ENCODE measurements at places on chromosomes 11 and 22.
A peak's percentile ranks its signal among the peaks of the same experiment; 100 is the strongest.

- DNase-seq, result peak; percentile 34
Measured at GRCh38 chr22:39954584-39955055, 5.6 kb upstream of the TMA7B start.

DNA sequence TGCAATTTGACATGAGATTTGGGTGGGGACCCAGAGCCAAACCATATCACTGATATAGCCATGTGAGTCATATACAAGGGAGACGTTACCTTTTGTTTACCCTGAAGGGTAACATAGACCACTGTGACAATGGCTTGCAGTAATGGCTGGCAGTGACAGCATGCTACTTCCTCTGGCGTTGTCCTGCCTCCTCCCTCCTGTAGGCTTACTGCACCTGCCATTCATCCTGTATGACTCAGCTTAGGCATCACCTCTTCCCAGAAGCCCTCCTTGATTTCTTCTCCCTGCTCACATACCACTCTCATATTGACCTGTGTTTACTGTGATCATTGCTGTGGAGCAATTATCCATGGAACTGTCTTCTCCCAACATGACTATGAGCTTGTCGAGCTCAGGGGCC, 12.0 kb upstream of the PVALB start:
- no peak for DNase-seq

GRCh38 chr11:45150943-45151342, 4.5 kb downstream of the PRDM11 start:
- DNase-seq, result no peak

- DNase-seq, result no peak
Measured at GRCh38 chr11:28083118-28083517, 24.8 kb downstream of the KIF18A start.

DNA sequence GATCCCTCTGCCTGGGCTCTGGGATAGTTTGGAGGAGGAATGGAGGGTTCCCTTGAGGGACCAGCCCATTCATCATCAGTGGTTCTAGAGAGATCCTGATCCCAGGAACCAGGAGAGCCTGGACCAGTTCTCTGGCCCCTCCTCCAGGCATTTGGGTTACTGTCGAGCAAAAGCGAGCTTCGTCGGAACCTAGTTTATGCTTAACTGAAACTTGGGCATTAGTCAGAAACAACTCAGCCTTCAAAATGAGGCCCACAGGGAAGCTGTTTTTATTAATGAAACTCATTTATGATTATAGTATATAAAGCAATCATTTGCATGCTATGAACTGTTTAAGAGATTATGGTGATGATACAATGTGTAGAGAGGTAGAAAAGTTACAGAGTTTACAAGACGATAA, 61.4 kb downstream of the LIF start:
- no peak for DNase-seq

DNA sequence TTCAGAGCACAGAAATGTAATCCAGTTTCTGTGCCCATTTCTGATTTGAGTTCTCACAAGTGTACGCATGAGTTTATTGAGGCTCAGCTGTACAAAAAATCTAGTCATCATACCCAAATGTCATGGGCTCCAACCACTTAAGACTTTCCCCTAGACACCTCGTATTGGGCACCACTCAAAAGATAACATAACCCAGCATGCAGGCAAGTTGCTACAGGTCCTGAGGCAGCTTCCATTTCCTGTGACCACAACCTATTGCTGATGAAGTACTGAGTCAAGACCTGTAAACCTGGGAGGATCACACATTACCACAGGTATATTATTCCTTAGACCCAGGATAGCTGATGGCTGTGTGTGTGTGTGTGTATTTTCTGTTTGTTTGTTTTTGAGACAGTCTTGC, 95.2 kb downstream of the MRTFA start:
- DNase-seq, result no peak

DNA sequence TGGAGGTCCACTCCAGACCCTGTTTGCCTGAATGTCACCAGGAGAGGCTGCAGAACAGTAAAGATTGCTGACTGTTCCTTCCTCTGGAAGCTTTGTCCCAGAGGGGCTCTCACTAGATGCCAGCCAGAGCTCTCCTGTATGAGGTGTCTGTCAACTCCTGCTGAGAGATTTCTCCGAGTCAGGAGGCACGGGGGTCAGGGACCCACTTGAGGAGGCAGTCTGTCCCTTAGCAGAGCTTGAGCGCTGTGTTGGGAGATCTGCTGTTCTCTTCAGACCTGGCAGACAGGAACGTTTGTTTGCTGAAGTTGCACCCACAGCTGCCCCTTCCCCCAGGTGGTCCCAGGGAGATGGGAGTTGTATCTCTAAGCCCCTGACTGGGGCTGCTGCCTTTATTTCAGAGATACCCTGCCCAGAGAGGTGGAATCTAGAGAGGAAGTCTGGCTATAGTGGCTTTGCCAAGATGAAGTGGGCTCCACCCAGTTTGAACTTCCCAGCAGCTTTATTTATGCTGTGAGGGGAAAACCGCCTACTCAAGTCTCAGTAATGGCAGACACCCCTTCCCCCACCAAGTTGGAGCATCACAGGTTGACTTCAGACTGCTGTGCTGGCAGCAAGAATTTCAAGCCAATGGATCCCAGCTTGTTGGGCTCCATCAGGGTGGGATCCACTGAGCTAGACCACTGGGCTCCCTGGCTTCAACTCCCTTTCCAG, 99.4 kb downstream of the PDE3B start:
- DNase-seq, result no peak

DNA sequence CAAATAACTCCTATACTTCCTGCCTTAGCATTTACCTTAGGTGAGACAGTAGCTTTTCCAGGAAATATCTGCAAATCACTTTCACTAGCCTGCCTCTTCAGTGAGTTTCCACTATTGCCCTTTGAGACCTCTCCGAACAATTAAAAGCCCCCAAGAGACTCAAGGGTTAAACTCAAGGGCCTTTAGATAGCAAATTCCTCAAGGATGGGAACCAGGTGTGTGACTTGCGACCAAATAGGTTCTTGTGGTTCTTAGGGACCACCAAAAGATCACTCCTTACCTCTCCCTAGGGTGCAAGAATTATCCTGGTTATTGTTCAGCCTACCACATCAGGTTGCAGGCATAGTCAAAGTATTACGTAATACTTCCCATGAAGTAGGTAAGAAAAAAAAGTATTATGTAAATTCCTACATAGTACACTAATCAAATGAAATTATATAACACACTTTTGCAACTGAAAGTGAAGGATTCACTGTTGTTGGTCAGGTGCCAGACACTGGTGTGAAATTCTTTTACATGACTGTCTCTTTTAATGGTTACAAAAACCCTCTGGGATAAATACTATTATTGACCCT, 1.4 kb upstream of the RDX start:
- DNase-seq, result no peak

DNA sequence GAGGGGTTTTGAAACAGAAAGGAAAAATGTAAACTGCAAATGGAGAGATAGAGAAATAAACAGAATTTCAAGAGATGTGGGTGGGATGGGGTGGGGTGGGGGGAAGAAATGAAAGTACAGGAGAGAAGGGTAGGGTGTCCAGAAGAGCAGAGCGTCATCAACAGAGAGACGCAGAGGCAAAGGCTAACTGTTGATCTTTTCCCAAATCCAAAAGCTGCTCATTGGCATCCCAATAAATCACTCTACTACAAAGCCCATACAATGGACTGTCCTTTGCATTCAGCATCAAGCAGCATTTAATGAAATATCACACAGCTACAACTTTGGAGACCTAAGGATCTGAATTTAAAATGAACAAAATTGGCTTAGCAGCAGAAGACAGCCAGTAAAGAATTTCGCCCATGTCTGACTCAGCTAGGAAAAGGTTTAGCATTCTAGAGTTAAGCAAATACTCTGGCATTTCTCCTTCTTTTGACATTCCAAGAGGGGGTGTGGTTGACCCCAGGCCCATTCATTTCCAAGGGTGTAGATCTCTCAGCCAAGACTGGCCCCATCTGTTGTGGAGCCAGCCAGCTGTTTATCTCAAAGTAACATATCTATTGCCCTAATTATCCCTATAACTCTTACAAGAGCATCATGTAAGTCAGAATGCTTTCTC, 1.5 kb downstream of the RAB30 start:
- DNase-seq, result peak; percentile 51

GRCh38 chr22:40210818-40211217, 33.1 kb downstream of the TNRC6B start:
- no peak for DNase-seq

DNA sequence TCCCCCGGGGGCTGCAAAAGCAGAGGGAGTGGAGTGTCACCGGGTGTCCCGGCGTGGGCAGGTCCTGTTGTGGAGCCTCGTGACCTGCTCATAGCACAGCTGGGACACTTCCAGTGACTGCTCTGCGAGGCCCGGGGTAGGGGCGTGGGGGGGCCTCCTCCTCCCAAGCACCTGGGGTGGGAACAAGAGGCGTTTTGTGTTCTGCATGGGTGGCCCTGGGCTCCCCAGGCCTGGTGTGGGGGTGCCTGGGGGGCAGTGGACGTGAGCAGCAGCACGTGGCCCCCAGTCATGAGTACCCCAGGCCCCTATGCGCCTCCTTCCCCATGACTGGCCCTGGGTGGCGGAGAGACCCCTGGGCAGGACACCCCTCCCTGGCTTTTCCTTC, 104.7 kb downstream of the KCNQ1 start:
- no peak for DNase-seq

GRCh38 chr11:15830741-15831428, 525.5 kb downstream of the SOX6 start:
- DNase-seq, result no peak

DNA sequence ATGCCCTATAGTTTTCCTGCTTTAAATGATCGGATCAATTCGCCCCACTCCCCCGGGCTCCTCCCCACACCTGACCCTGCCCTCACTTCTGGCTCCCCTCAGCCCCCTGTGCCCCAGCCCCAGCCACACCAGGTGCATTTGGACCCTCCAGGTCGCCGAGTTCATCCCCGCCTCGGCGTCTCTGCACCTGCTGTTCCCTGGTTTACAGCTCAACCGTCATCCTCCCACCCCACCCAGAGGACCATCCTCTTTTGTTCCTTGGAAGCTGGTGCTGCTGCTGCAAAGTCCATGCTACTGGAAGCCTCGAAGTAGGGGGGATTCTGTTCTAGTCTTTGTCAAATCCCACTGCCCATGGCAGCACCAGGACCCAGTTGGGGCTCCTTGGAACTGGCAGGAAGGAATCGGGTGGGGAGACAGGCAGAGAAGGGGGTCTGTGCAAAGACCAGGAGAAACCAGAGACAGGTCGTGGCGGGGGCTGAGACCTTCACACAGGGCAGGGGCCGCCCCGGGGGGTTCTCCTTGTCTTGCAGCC, 4.5 kb upstream of the MUC5B start:
- no peak for DNase-seq

- peak; percentile 51 for DNase-seq
Measured at GRCh38 chr11:27427183-27427980, 45.2 kb downstream of the LGR4 start.

- peak; percentile 61 for DNase-seq
Measured at GRCh38 chr22:46030231-46030880, 53.4 kb upstream of the WNT7B start.

Data from SJCRH30 (cell line).